GDM1 (cell line): ENCODE measurements at places on chromosomes 5 and 9.

DNA sequence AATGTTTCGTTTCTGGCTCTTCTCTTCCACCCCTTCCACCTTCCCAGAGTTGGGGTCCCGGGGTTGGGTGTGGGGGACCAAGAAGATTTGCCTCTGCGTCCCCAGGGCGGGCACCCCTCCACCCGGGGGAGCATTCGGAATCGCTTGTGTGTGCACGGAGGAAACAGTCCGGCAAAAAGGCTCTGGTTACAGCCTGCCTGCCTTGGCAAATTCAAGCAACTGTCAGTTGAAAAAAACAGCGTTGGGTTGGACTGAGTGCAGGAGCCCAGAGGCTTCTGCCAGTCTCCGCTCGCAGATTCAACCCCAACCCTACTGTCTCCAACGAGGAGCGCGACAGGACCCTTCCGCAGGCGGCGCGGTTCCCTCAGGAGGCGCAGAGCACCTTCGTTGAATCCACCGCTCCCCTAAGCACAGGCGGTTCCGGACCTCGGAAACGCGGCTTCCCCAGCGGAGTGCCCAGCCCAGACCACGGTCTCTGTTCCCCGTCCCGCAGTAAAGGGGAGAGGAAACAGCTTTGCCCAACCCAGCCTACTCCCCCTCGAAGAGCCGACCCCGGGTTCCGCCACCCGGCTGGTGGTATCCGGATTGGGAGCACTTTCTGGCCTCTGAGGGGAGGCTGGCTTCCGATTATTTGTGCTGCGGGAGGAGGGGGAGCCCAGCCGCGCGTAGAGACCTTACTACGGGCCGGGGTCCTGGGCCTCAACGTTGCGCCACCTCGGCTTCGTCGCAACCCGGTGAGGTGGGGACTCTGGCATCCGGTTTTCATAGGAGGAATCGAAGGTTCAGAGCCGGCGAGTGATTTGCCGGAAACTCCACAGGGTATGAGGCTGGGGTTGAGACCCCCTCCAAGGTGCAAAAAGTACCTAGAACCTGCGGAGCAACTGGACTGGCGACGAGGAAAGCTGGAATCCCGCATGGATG lies 9.6 kb downstream of the LHX6 start:
- peak; percentile 39 for DNase-seq

GRCh38 chr9:98538203-98538602 lies 170.5 kb downstream of the GABBR2 start:
- no peak for DNase-seq

GRCh38 chr5:69049151-69049550 lies 44.7 kb upstream of the SLC30A5 start:
- DNase-seq = no peak

DNA sequence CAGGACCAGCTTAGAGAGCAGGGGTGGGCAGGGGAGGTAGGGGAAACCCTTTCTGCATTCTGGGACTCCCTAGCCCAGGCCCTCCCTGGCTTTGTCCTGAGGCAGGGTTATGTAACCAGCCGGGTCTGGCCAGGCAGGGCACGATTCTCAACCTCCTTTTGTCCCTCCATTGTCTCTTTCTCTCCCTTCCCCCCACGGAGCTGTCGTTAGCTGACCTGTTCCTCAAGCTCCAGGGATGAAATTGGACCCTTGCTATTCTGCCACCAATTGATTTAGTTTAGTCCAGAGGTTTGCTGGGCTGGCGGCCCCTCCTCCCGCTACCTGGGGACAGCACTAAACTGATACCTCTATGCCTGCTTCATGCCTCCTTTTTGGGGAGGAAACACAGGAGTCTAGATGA lies 9.4 kb upstream of the NDST1 start:
- DNase-seq = no peak

DNA sequence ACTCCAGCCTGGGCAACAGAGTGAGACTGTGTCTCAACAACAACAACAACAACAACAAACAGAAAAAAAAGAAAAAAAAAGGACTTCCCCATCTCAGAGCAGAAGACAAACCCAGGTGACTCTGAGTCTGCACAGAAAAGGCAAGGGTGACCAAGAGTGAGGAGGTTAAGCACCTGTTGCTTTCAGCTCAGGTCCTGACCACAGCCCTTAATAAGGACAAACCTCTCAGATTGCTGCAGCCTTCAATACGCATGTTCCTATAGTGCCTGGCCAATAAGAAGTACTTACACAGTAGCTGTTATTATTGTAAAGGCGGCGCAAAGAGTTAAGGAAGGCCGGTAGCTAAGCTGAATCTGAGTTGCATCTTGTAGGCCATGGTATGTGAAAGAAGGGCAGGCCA lies 102.3 kb upstream of the MSX2 start:
- no peak for DNase-seq

- DNase-seq = no peak
These were observed 268.0 kb downstream of the BNC2 start for GRCh38 chr9:16602494-16602893.

DNA sequence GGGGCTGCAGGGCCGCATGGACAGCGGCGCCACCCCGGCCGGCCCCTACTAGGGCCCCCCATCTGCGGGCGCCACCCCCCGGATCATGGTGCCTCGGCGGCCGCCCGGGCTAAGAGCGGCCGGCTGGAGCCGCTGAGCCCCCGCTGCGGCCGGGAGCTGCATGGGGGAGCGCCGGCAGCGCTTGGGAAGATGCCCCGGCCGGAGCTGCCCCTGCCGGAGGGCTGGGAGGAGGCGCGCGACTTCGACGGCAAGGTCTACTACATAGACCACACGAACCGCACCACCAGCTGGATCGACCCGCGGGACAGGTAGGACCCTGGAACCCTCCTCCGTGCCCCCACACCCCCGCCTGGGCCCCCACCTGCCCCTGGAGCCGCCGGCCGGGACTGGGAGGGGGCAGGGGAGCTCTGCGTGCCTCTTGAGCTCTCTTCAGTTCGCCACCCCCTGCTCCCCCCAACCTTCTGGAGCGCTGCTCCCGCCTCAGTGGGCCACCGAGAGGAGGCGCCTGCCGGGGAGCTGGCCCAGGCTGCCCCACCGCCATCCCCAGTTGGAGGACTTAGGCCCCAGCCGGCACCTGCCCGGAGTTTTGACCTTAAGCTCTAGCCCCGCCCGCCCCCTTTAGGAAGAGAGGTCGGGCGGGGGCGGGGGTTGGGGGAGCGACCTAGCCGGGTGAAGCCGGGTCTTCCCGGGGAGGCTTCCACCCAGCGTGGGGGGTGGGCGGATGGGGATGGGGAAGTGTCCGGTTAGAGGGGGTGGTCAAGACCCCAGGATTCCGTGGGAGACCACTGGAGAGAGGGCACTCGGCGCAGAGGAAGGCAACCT lies 730 bp downstream of the WWC1 start:
- no peak for DNase-seq

DNA sequence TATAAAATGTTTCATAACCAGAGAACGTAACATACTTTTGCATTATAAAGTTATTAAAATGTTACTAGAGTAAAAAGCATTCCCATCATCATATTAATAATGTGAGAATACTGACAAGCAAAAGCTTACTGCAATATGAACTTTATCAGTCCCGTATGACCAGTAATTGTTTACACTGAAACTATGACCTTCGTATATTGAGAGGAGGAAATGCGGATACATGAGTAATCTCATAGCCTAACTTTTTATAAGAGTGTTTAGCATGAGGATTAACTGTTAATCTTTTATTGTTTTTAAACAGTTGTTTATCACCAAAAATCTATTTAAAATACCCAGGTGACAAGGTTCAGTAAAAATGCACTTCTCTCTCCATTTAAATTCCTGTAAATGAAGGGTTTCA lies 272.4 kb downstream of the SLF1 start:
- no peak for DNase-seq

- DNase-seq = no peak
These were observed 123.7 kb upstream of the ANKRD55 start for GRCh38 chr5:56356836-56357160.

DNA sequence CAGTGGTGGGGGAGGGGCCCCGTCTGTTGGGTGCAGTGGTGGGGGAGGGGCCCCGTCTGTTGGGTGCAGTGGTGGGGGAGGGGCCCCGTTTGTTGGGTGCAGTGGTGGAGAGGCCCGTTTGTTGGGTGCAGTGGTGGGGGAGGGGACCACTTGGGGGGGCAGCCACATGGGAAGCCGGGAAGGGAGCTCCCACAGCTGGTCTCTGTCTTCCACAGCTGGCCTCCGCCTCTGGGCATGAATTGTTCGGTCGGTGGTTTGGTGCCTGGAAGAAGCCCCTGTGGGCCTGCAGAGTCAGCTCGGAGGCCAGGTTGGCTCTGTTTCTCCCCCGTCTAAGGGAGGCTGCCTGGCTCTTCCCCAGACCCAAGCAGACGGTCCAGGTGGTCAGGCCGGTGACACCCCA lies 69.3 kb downstream of the COL5A1 start:
- no peak for DNase-seq

GRCh38 chr5:15353086-15353645 lies 146.8 kb upstream of the FBXL7 start:
- DNase-seq = no peak

- DNase-seq = no peak
These were observed 629.6 kb upstream of the DMAC1 start for GRCh38 chr9:8429157-8429556.
